ENCODE measurements at places on chromosomes 2 and 18.
A peak's percentile ranks its signal among the peaks of the same experiment; 100 is the strongest.

- no peak for DNase-seq
Measured at GRCh38 chr2:230335461-230335863, 8.5 kb downstream of the SP140L start.

DNA sequence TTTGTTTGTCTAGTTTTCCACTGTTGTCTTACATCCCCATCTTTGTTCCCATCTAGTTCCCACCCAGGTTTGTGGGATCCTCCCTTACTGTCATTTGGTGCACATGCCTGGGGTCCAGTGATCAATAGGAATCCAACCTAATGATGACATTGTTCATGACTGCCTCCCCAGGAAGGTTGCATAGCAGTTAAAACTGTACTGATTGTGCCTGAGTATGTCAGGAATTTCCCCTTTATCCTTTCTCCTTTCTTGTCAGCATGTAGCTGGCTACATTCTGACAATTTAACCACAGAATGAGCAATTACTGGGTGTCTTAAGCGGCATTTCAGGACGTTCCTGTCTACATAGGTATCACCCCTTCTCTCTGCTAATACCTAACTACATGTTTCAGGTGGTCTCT, 653.0 kb downstream of the CNTNAP5 start:
- no peak for DNase-seq

- peak; percentile 18 for DNase-seq
Measured at GRCh38 chr2:112706170-112706664, 14.6 kb upstream of the NT5DC4 start.

GRCh38 chr2:137535897-137536296, 428.4 kb upstream of the HNMT start:
- no peak for DNase-seq

- DNase-seq, result no peak
Measured at GRCh38 chr18:77133835-77134496, 1.4 kb upstream of the MBP start.

GRCh38 chr2:24439280-24439970, 51.6 kb upstream of the NCOA1 start:
- no peak for DNase-seq

DNA sequence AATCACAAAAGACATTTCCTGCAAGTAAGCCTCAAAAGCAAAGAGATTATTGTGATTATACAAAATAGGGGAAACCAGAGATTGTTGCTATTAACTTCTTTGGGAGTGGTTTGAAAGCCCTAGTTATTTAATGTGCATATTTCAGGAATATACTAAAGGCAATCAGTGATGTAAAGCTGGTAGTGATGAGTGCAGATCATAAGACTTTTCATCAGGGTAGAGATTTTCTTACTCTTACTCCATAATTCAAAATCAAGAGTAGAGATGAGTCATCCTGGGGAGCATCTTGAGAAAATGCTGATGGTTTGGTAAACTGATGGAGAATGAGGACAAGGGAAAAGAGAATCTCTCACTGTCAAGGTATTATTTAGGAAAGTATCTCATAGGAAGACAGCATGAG, 309.5 kb downstream of the FBXO15 start:
- DNase-seq, result no peak

DNA sequence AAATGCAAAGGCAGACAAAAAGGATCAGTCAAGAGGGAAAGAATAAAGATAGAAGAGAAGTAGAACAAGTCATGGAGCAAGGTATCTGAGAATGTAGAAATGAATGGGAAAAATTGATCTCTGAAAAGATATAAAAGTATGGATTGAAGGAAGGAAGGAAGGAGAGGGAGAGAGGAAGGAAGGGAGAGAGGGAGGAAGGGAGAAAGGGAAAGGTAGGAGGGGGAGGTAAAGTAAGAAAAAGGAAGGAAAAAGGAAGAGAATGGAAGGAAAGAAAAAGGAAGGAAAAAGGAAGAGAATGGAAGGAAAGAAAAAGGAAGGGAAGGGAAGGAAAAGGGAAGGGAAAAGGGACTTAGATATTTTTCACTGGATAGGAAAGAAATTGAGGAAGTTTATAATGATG, 31.5 kb upstream of the TTC21B start:
- DNase-seq, result no peak

- no peak for DNase-seq
Measured at GRCh38 chr2:214549946-214550345, 139.1 kb downstream of the VWC2L start.

DNA sequence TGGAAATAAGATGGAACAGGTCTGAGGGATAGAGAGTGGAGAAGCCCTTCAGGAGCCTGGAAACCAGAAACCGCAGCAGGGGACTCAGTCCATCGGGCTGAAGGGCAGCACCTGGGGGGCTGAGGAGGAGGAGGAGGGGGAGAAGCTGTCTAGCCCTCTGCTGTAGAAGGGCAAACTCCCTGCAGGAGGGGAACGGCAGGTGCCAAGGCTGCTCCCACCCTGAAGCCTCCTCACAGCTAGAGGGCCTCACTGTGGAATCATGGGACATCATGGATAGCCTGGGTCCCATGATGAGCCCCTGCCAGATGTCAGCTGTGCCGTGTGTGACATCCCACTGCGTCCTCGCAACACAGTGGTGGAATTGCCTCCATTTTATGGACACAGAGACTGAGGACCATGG, 435 bp downstream of the MYO7B start:
- no peak for DNase-seq

DNA sequence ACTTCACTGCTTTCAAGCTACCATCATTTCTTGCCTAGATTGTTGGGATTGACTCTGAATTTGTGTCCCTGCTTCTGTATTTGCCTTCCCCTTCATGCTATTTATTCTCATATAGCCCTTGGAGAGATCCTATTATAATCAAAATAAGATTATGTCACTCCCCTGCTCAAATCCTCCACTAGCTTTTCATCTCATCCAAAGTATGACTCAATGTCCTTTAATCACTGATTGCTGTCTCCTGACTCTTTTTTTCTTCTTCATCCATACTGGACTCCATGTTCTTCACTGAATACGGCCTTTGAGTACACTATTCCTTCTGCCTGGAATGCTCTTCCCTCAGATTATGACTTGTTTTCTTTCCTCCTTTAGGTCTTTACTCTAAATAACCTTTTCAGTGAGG, 5.0 kb downstream of the RBKS start:
- DNase-seq, result no peak

DNA sequence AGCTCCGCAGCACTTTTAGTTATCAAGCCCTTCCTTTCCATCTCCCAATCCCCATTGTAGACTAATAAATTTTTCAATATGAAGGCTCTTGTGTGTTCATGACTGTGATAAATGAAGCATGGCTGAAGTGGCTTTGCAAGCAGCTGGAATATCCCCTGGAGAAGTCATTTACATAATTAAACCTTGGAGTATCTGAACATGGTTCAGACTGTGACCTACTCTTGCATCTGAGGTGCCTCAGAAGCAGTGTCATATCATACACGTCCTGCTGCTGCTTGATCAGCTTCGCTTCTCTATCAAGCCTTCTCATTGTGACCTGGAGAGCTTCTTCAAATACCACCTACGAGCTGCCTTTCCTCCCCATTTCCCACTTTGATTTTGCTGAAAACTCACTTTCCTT, 48.4 kb upstream of the ZNF397 start:
- no peak for DNase-seq

GRCh38 chr2:132550946-132551345, 119.1 kb downstream of the LYPD1 start:
- DNase-seq, result no peak

DNA sequence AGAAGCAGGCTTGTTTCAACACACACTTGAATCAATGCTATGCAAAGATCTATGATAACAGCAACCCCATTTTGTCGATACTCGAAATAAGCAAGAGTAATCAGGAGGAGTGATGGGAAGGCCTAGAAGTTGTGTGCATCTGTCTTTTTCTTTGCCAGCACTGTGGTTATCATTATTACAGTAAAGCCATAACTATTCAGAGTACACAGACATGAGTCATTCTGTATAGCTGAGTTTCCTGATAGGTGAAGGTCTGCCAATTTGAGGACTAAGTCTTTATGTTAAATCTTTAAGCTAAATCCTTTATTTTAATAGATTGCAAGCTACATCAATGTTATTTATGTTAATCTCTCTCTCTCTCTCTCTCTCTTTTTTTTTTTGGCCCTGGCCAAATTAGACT, 1344.4 kb upstream of the CELF4 start:
- no peak for DNase-seq

DNA sequence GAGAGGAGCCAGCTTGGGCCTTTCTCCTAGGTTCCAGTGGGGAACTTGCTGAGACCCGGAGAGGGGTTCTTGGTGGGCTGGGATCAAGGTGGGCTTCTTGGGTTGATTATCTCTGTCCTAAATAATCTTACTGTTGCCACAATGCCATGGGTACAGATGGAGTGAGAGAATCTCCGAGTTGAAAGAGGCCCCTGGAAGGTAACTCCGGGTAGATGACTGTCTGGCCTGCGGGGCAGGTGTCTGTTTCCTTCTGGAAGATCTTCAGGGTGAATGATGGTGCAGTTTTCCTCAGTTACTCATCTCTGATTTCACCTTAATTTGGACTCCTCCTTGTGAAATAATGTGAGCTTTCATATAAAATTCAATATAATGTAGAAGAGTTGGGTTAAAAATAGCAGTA, 159.4 kb downstream of the ACTR3 start:
- no peak for DNase-seq

DNA sequence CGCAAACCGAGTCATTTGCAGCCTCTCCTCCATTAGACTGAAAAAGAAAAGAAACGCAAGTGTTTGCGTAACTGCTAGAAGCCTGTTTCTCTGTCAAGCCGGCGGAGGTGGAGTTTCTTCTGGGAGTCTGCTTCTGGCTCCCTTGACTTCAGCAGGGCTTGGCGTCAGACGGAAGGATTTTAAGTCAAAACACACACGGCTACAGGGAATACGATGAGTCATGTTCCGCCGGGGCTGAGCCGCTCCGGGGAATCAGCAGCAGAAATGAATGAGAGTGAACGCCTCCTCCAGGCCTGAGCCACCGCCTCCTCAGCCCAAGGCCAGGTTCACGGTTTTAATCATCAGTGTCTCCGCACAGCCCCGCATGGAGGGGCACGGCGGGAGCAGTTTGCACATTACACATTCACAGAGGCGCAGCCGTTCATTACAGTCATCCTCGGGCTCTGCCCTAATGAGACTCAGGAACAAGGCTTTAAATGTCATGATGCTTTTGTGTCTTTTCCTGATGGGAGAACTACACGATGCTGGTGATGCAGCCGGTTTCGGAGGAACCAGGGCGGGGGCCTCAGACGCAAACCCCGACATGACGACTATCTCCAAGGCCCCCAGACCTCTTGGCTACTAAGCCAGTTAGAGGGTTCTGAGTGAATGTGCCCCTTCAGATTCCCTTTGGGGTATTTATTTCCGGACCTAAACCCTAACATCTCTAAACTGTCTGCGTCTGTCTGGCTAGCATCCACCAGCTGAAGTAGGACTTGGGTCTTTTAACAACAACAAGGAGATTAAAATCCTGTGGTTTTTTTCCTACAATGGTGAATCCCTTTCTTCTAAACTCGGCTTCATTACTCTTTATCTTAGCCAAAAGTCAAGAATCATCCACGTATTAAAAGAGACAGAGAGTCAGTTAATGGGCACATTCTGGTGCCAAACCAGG, 11.1 kb upstream of the SCG2 start:
- no peak for DNase-seq

DNA sequence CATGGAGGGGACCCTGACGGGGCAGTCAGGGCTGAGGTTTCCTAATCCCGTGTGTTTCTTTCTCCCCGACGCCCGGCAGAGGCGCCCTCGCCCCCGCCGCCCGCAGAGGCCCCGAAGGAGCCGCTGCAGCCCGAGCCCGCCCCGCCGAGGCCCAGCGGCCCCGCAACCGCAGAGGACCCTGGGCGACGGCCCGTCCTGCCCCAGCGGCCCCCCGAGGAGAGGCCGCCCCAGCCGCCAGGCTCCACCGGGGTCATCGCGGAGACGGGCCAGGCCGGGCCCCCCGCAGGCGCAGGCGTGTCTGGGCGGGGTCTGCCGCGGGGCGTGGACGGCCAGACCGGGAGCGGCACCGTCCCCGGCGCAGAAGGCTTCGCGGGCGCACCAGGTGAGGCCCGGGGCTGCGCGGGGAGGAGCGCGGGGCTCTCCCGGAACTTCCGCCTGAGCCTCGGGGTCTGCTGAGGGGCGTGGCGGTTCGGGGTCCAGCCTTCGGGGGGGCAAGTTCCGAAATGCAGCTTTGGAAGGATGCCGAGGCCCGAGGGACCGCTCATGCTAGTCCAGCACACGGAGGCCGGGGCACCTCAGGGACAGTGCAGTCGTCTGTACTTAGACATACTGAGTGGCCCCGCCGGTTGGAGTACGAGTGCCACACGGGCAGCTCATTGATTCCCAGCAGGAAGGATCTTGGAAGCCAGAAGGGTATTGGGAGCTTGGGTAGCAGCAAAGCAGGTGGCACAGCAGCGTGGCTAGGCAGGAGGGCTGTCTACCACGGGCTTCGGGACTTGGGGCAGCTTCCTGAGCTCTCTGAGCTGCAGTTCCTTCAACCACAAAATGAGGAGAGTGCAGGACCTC, 60.1 kb downstream of the EMILIN2 start:
- peak; percentile 17 for DNase-seq

DNA sequence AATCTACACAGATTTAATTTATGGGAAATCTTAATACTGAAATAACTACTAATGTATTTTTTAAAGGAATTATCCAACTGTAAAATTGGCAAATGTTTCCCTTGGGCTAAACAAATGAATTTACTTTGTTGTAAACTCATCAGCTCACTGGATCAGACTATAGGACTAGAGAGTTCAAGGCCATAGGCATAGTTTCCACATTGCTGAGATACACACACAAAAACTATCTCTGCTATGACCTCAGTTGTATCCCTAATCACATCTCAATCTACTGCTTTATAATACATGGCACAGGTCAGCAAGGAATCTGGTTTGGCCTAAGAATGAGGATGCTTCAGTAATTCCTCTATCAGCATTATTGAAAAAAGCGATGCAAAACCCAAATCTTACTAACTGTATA, 101.1 kb upstream of the SLC39A10 start:
- no peak for DNase-seq

DNA sequence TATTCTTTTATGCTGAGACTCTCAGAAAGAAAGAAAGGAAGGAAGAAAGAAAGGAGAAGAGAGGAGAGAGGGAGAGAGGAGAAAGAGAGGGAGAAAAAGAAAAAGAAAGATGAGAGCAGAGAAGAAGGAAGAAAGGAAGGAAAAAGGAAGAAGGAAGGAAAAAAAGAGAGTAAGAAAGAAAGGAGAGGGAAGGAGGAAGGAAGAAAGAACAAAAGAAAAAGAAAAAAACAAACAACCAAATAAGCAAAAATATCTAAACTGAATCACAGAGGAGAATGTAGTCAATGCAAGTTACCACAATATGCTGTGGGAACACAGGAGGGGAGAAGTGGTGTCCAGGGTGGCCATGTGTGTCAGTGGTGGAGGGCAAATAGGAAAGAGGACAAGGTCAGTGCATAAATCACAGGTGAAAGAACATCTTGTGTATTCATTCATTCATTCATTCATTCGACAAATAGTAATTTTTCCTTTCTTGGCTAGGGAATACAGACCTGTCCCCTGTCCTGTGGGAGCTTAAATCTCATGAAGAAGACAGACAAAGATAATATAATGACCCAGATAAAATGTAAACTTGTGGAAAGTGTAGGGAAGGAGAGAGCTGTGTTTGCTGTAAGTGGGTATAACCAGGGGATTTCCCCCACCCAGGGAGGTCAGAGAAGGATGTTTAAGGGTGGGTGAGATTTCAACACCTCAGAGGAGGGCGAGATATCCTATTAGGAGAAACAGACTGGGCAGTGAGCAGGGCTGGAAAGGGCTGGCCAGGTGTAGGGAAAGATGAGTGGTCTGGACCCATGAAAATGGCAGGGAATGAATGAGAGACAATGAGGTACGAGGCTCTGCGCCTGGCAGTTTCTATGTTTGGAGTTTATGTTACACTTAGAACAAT, 50.7 kb downstream of the IL1R2 start:
- no peak for DNase-seq

GRCh38 chr2:208265371-208265800, 669 bp upstream of the PIKFYVE start:
- DNase-seq, result peak; percentile 29
